Fibroblast of the conjunctiva (primary cell): ENCODE measurements at places on chromosomes 6 and 20.

GRCh38 chr6:143741480-143741879 is 63.7 kb downstream of the PHACTR2 start:
- DNase-seq, result no peak

DNA sequence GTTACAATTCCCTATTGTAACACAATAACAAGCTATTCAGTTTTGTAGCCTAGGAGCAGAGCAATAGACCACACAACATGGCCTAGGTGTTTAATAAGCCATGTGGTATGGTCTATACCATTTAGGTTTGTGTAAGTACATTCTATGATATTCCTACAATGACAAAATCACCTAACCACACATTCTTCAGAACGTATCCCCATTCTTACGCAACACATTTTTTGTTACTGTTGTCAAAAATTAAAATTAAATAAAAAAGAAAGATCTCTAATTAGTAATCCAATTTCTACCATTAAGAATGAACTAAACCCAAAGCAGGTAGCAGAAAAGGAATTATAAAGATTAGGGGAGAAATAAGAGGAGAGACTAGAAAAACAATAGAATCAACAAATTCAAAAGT is 44.0 kb downstream of the RANBP9 start:
- DNase-seq, result no peak

DNA sequence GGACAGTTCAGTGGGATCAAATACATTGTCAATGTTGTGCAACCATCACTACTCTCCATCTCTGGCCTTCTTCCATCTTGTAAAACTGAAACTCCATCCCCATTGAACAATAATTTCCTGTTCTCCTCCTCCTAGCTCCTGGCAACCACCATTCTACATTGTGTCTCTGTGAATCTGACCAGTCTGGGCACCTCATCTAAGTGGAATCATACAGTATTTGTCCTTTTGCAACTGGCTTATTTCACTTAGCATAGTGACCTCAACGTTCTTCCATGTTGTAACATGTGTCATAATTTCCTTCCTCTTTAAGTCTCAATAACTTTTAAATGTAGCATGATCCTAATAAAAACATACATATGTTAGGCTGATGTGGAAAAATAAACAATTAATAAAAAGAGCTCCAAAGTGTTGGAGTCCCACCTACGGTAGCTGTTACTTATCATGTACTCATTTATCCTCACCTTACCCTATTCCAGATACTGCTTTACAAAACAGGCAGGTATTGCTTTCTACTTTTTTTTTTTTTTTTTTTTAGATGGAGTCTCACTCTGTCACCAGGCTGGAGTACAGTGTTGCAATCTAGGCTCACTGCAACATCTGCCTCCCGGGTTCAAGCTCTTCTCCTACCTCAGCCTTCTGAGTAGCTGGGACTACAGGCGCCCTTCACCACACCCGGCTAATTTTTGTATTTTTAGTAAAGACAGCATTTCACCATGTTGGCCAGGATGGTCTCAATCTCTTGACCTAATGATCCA is 91.9 kb downstream of the TNFAIP3 start:
- DNase-seq, result no peak

DNA sequence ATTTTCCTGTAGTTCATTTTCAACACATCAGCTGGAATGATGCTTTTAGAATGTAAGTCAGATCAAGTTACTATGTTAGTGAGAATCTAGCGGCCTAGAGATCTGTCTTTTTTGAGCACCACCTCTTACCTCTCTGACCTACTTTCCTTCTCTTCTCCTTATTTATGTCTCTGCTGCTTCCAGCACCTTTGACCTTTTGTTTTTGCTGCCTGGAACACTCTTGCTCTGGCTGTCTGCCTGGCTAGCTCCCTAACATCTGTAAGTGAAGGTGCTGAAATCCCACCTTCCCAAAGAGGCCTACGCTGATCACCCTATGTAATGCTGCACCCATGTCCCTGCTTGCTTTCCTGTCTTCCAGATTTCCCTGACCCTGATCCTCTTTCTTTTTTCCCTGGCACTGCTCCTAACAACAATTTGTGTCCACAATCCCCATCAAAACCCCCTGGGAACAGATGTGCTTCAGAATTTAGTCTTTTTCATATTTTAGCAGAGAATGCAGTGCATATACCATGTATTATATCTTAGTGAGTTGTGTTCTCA is 87.8 kb downstream of the RFPL4B start:
- DNase-seq, result no peak

DNA sequence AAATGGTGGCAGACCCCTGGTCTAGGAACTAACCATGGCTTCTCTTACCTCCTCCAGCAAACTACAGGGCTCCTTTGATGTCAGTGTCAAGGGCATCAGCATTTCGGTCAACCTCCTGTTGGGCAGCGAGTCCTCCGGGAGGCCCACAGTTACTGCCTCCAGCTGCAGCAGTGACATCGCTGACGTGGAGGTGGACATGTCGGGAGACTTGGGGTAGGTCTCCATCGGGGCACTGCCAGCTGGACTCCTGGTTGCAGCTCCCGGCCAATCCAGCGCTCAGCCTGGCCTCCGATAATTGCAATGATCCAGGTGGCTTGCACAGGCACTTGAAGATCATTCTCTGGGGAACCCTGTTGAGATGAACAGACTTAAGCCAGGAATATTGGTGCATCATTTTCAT is 7.9 kb downstream of the LBP start:
- no peak for DNase-seq

- peak; percentile 84 for DNase-seq
Measured at GRCh38 chr6:142944124-142945048, 590 bp downstream of the HIVEP2 start.

GRCh38 chr20:49594143-49594930 is 26.4 kb upstream of the PTGIS start:
- peak; percentile 88 for DNase-seq

DNA sequence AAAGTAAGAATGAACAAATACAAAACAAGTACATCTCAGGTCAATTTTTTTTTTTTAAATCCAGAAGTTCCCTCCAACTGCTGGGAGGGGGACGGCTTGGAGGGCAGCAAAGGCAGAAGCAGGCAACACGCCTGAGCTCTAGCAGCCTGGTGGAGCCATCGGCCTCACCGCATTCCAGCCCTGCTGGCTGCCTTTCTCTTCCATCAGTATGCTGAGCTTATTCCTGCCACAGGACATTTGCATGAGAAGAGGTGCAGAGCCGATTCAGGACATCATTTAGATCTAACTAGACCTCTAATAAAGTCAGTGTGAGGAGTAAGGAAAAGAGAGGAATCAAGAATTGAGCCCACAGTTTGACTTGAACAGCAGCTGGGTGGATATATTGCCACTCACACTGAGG is 318.8 kb downstream of the ZFAND3 start:
- no peak for DNase-seq

DNA sequence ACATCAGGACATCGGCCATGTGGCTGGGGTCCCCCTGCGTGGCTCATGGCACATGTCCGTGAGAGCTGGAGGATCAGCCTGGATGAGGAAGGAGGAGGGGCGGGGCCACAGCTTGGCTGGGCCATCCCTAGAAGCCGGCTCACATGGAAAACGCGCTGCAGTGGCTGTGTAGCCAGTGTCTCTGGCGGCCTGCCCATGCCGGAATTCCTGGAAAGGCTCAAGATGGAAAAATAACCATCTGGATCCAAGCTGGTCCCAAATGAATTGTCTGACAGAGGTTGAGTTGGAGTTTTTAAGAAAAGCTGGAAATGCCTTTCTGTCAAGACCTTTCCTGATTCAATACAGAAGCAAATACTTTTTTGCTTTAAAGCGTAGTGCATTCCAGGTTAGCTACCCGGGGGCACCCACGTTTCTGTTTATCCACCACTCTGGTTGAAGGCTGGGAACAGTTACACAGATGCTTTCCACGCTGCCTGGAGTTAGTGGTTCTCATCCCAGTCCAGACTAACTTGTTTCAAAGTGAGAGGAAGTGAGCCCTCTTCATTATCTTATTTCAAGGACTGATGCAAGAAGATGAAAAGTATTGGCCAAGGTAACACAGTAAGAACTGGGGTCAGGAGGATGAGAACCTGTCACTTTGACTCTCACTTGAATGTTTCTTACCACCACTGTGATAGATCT is 99.0 kb downstream of the GMPR start:
- peak; percentile 67 for DNase-seq
